CD4-positive, alpha-beta T cell treated with Interleukin-15 for 4 hours (primary cell): ENCODE measurements at places on chromosomes 2 and 18.

DNA sequence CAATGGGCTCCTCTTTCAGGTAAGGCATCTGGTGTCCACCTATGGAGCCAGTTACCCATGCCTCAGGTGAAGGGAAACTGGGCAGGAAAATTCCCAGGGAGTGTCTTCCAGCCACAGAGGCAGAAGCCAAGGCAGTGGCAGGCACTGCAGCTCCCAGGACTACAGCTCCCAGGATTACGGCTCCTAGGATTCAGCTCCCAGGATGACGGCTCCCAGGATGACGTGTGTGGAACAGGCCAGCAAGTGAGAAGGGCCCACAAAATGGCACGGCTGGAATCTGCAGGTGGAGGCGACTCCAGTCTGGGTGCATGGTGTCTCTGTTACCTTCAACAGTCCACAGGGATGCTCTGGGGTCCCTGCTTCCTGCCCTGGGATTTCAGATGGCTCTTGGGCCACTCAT, 92.1 kb downstream of the PTGR3 start:
- DNase-seq = no peak

DNA sequence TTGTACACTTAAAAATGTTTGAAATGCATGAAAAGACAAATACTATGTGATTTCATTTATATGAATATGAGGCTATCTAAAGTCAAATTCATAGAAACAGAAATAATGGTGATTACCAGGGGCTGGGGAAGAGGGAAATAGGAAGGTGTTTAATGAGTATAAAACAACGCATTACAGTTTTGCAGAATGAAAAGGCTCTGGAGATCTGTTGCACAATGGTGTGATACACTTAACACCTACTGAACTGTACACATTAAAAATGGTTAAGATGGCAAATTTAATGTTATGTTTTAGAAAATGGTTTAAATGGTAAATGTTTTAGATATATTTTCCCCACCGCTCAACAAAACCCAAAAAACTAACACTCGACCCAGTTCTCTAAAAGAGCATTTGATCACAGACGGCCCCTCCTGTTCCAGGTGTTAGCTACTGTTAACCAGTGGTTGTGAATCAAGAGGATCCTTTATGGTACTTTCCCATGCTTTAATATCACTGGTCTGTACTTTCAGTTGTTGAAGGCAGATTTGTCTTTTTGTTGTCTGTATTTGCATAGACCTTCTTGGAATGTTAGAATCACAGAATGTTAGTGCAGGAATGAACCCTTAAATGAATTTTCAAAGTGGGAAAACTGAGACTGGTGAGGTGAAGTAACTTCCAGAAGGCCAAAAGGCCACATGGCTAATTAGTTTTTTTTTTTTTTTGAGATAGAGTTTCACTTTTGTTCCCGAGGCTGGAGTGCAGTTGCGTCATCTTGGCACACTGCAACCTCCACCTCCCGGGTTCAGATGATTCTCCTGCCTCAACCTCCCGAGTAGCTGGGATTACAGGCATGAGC, 10.2 kb downstream of the RAB10 start:
- DNase-seq = no peak

DNA sequence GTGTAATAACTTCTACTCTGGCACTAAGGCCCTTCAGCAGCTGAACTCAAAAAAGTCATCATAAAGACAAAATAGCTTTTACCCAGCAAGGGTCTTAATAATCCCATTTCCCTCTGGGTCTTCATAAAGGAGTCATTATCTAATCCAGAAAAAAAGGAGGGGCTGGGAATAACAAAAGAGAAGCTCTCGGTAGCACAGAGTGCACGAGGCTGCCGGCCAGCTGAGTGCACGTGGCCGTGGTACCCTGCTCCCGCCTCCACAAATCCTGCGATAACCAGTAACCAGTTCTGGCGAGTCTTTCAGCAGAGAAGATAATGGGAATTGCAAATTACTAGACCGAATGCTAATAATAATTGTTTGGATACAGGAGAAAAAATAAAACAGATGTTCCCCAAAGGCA, 7.5 kb downstream of the NRP2 start:
- no peak for DNase-seq

- DNase-seq = no peak
Measured at GRCh38 chr2:20648206-20648605, 2.7 kb downstream of the HS1BP3 start.

GRCh38 chr18:37514953-37515352, 50.6 kb downstream of the CELF4 start:
- no peak for DNase-seq

DNA sequence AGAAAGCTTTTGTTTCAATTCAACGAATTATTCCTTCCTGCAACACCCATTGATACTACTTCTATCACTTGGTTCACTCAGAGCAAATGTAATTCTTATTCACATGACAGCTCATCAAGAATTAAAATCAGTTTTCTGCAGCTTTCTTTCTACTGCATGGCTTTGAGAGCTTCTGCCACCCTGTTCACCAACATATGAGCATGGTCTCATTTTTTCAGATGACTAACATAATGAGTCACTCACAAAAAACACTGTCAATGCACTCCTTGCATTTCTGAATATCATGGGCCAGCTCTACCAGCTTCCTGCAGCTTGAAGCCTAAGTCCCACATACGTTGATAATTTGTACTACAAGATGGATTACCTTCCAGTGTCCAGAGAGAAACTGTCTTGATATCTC, 342.9 kb downstream of the LRATD1 start:
- DNase-seq = no peak

- DNase-seq = no peak
Measured at GRCh38 chr2:236616624-236617023, 47.0 kb downstream of the ACKR3 start.

DNA sequence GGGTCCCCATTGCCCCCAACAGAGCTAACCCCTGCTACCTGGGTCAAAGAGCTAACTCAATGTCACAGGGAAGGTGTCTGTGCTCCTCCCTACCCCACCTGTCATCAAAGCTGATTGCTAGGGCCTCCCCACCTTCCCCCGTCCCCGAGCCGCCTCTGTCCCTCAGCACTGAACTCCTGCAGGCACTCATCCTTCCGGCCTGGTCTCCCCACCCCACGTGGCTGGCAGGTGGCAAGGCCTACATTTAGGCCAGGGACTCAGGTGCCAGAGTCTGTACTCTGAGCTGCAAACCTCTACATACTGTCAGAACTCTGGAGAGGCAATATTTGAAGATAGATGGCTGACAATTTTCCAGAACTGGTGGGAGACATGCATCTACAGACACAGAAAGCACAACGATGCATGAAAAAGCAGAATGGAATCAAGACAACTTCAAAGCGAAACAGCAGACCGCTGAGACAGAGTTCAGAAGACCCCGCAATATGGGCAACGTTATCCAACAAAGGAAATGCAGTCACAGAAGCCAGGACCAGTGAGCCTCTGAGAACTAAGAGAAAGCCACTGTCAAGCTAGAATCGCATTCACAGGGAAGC, 195.8 kb downstream of the HDAC4 start:
- no peak for DNase-seq
